ENCODE measurements at places on chromosomes 12 and 14.
A peak's percentile ranks its signal among the peaks of the same experiment; 100 is the strongest.

DNA sequence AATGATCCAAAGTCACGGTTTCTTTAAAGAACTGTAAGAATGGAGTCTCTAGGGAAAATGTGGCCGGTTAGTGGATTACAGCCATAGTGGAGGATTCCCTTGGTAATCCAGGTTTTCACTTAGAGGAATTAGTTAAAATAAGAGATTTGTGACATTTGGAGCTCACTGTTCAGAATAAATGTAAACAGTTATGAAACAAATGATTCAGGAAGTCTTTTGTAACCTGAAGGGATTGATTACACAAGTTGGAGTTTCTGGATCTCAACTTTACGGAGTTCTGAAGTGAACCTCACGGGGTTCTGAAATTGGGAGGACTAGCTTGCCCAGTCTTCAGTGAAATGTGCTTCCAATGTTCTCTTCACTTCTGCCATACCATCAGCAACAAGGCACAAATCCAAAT, 234.4 kb upstream of the FKBP4 start:
- DNase-seq, result no peak

- DNase-seq, result no peak
Observed at GRCh38 chr14:68969278-68970033, 9.6 kb downstream of the ACTN1 start.

- DNase-seq, result no peak
Observed at GRCh38 chr12:122137681-122138080, 36.3 kb downstream of the IL31 start.

DNA sequence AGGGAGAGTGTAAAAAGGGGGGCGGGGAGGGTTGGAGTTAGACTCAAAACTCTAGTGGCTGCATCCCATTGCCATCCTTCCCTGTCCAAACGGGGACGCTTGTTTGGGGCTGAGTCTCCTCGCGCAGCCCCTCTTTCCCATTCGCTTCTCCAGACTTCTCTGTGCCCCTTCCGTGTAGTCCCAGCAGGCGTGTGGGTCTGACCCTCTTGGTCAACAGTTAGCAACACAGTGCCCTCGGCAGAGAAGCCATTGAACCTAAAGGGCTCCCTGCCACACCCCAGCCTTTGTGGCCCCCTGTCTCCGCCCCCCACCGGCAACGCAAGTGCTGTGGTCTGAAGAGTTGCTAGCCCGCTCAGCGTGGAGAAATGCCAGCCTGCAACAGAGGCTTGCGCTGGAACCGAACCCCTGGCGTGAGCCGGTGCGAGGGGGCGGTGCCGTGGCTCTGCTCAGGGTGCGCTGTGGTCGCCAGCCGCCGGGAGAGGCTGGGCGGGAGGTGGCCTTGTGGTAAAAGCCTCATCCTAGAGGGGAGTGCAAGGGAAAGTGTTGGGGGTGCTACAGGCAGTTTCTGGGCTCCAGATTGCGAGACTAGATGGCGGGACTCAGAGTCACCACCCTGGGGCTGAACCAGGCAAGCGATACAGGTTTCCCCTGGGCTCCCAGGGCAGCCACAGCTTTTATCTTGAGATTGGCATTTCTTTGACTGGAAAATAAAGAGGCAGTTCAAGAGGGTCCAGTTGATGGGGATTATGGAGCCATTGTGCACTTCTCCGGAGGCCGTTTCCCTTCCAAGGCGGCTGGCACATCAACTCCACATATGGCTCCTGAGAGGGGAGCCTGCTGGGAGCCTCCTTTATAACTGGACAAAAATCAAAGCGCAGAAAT, 2.1 kb downstream of the PLXNC1 start:
- DNase-seq, result peak; percentile 31

DNA sequence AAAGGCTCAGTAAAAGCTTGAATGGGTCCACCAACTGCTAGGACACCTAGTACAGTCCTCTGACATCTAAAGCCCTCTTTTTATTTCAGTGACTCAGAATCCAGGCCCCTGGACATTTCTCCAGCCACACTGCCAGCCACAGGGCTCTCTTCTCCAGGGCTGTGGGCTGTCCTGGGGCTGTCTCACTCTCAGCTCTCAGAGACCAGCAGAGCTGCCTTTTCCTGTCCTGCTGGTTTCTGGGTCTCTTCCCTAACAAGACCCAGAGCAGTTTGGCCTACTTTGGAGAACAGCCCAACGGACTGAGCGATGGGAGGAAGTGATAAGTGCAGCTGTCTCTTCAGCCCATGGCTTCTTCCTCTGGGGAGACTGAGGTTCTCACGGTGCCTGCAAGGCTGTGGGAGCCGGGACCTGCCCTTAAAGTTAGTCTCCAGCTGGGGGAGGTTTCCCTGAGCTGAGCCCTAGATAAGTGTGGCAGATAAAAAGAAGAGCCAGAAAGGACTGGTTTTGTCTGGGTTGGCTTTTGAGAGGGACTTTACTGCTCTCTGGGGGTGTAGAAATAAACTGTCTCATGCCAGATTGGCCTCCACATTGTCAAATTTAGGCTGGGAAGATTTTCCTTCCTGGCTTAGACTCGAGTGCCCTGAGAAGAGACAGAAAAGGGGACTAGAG, 979.8 kb downstream of the VRK1 start:
- no peak for DNase-seq

GRCh38 chr14:99822800-99823455, 29.7 kb downstream of the EML1 start:
- no peak for DNase-seq

- no peak for DNase-seq
Observed at GRCh38 chr12:89353823-89354611, 1.7 kb upstream of the DUSP6 start.

- no peak for DNase-seq
Observed at GRCh38 chr12:122929812-122930211, 33.9 kb upstream of the VPS37B start.

DNA sequence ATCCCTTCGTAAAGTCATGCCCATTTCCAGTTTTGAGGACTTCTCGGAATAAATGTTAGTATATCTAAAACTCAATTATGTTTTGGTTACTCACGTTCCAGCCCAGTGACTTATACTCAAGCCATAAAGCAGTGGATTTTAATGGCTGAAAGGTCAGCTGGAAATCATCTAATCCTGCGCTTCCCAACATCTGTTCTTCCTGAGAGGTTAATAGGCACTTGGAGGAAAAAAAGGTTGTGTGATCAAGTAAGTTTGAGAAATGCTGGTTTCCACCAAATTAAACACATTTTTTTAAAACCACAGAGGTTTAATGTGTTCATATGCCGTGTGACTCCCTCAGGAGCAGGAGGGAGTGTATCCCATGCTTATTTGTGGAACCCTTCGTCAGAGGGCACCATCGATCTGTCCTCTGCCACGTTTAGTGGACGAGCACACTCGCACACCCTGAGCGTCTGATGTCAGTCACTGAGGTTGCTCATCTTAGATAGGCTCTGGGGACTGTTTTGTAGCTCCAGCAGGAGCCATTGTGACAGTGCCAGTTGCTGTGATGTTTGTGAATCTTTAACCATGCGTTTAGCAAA, 41.4 kb downstream of the FBXL14 start:
- no peak for DNase-seq

DNA sequence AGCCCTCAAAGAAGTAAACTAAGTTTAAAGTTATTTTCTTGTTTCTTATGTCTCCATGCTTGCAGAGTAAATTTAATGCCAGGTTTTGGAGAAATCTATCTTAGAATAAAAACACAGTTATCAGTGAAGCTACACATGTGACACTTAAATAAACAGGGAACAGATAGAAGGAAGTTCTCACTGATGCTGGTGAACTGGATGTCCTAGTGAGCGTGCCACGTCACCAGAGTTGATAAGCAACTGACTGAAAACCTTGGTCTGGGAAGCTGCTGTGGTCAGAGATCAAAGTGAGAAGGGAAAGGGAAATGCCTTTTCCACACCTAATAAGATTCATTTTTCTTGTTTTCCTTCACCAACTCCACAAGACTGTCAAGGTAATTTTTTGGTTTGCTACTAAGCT, 74.8 kb upstream of the PCED1B start:
- no peak for DNase-seq

DNA sequence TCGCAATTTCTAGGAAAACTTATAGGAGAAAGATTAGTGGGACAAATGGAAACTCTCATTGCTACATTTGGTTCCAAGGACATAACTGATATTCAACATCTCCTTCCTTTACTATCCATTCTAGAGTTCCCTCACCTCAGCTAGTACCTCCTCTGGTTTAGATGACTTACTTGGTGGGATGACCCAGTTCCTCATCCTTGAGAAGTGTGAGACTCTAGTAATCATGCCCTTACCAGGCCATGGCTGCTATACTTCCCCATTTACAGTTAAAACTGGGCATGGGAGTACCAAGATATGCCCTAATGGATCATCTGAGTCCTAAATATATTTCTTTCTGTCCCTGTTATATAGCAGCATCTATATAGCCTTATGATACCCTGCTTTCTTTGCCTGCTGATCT, 58.1 kb downstream of the IFT81 start:
- DNase-seq, result no peak

GRCh38 chr14:92500491-92500941, 13.1 kb upstream of the RIN3 start:
- DNase-seq, result no peak

DNA sequence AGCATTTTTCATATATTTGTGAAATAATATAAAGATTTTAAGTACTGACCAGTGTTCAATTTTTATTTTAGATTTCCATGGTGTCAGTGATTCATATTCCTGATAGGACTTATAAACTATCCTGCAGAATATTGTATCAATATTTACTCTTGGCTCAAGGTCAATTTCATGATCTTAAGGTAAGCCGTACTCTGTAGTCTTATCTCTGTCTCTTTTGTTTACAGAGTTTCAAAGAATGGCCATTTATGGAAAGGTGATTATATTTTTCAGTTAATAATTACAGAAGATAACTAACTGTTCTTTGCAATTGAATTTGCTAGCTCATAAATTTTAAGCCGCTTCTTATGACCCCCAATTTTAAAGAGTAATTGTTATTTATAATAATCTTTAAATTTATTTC, 27.9 kb downstream of the CGRRF1 start:
- no peak for DNase-seq

- no peak for DNase-seq
Observed at GRCh38 chr14:86788224-86788623, 1204.8 kb downstream of the GALC start.

DNA sequence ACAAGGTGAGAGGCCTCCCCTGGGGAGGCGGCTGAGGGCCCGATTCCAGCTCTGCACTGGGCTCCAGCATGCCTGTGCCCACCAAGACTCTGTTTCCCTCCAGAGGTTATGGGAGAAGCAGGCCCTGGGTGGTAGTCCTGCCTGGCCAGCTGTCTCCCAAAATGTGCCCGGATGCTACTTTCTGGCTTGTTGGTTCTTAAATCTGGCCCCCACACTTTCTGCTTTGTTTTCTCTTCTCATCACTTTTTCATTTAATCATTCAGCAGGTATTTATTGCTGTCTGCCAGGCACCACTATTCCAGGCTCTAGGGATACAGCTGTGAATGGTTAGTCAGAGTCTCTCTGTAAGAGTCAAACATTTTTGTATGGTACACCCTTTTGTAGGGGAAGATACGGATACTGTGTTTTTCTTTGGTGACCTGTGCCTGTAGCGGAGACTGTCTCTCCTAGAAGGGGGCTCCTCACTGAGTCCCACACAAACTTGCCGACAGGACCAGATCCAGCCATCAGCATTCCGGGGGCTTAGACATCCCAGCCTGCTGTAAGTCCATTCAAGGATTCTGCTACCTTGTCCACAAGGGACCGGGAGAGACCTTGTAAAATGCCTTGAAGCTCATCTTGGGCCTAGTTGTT, 3.8 kb downstream of the DHRS2 start:
- DNase-seq, result no peak

GRCh38 chr12:70398862-70399261, 32.8 kb downstream of the KCNMB4 start:
- no peak for DNase-seq

DNA sequence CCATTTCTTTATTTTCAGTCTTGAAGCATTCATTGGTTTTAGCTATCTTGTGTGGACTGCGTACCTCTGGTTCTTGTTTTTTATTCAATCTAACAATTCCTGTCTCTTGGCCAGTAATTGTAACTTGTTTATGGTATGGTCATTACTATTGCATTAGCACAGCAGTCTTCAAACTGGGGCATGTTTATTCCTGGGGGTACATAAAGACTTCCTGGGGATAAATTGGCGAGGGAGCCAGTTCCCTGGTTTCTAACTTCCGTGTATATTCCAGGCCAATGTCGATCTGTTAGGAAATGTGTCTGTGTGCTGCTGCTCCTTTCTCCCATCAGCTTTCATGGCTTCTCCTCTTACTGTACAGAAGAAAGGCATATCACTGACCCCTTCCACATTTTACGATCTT, 13.7 kb upstream of the EVL start:
- no peak for DNase-seq

GRCh38 chr12:103632554-103633216, 45.6 kb downstream of the STAB2 start:
- peak; percentile 75 for DNase-seq

DNA sequence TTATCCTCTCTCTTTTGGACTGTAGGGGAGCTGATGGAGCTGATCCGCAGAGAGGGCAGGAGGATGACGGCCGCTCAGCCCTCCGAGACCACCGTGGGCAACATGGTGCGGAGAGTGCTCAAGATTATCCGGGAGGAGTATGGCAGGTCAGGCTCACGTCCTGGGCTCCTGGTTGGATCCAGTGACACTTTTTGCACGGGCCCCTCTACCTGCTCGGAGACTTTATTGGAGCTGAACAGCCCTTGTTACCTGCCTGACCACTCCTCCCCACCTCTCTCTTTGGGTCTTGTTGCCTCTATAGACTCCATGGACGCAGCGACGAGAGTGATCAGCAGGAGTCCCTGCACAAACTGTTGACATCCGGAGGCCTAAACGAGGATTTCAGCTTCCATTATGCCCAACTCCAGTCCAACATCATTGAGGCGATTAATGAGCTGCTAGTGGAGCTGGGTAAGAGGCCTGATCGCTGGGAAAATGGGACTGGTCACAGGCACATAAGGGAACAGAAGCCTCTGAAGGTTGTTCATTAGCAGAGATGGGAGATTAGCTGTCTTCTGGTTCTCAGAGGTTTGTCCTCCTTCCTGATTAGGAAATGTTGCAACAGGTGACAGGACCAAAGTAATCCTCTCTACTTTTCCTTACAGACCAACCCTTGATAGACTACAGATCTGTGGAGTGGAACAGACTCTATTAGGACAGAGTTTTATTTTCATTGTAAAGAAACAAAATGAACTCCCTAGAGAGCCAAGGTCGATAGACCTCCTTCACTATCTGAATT, 718 bp downstream of the EIF2B2 start:
- DNase-seq, result no peak

- DNase-seq, result no peak
Observed at GRCh38 chr12:28500373-28501024, 310.2 kb downstream of the CCDC91 start.

GRCh38 chr12:31407562-31407961, 81.6 kb upstream of the SINHCAF start:
- DNase-seq, result no peak

All from GM19239 (cell line).